ENCODE measurements at places on chromosomes 6 and 20.

GRCh38 chr6:168711049-168711640 lies 270.2 kb downstream of the SMOC2 start:
- no peak for DNase-seq

DNA sequence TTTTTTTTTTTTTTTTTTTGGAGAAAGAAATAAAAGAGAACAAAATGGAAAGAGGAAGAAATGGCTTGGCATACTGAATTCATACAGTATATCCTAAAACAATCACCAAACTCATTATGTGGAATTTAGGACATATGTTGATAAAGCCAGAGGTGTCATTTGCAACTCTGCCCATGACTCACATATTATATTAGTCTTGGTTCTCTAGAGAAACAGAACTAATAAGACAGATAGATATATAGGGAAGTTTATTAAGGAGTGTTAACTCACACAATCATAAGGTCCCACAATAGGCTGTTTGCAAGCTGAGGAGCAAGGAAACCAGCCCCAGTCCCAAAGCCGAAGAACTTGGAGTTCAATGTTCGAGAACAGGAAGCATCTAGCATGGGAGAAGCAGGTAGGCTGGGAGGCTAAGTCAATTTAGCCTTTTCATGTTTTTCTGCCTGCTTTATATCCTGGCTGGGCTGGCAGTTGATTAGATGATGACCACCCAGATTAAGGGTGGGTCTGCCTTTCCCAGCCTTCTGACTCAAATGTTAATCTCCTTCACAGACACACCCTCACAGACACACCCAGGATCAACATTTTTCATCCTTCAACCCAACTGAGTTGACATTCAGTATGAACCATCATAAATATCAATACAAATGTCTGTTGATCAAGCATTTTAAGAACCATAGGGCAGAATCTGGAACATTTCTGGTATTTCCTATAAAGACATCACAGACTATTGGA lies 102.3 kb downstream of the UBE3D start:
- no peak for DNase-seq

DNA sequence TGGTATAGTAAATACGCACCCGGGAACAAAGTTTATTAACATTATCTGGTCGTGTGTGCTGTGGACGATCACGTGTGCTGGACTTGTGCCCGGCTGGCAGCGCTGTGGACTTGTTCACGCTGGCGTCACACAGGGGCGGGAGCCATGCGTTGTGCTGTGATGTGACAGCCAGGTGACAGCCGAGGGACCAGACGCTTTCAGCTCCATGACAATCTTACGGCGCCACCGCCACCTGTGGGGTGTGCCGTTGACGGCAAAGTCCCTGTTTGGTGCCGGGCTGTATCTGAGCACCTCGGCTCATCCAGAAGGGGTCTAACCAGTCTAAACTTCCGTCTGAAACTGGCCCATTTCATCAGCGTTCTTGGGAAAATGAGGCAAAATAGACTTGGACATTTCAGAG lies 25.2 kb downstream of the DLL1 start:
- no peak for DNase-seq

- no peak for DNase-seq
Measured at GRCh38 chr6:31922942-31923341, 4.6 kb upstream of the C2 start.

DNA sequence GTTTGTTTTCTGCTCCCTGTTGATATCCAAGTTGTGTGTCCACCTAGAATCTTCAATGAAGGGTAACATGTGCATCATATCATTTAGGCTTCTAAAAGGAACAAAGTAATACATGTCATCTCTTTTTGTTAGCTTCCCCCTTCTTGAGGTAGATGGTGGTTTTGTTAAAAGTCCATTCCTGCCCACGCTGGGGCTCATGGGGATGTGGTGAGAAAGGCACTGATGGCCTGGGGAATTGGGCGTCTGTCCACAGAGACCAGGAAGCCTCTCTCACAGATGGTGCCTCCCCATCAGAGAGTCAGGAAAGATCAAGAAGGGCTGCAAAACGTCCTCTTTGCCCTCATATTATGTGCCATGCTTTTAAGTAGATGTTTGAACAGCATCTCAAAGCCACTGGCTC lies 32.5 kb downstream of the GNAS start:
- no peak for DNase-seq

DNA sequence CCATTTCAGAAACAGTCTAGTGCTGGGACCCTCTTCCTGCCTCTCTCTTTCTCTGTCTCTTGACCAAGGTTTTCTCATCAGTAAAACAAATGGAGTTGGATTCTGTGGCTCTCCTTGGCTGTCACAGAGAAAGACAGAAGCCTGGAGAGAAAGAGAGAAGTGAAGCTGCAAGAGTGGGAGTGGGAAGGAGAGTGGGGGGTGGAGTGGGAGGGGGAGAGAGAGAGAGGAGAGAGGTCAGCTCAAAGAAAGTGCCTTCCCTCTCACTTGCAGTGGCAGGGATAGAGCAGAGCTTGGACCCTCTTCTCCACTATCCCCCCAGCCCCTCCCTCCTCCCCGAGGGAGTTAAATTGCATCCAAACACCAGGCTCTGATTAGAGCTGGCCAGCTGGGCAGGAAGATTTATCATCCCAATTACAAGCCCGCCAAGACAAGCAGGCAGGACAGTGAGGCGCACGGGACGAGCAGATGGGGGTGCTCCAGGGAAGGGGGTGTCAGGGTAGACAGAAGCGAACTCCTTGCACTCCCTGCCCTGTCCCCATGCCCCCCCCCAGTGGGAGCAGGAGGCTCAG lies 74.3 kb downstream of the CD40 start:
- DNase-seq = no peak

GRCh38 chr6:170251776-170252571 lies 38.9 kb downstream of the DLL1 start:
- DNase-seq = no peak

- no peak for DNase-seq
Measured at GRCh38 chr20:47713878-47714450, 71.3 kb downstream of the SULF2 start.

DNA sequence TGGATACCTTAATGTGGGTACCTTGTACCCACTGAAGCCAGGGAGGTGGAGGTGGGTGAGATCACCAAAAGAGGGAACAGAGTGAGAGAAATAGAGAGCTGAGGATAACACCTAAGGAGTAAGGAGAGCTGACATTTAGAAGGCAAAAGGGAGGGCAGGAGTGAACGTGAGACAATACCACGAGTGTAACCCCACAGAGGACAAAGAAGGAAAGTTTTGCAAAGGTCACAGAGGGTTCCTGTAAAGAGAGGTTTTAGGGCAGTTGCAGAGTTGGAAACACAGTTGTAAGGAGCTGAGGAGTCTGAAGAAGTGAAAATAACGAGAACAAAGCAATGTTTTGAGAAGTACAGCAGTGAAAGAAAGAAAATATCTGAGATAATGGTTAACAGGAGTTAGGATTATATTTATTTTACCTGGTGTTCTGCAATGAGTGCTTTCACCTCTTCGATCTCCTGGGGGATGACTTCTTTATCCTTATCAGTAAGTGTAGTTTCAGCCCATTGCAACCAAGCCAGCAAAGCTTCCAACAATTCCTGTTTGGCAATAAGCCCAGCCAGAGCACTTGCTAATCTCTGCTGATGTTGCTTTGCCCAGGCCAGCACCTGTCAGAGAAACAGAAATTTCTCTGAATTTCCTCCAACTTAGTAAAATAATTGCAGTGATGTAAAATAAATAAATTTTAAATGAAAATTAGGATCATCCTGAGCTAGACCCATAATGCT lies 166.8 kb downstream of the DST start:
- DNase-seq = no peak

- no peak for DNase-seq
Measured at GRCh38 chr6:37396571-37397180, 36.3 kb upstream of the CMTR1 start.

DNA sequence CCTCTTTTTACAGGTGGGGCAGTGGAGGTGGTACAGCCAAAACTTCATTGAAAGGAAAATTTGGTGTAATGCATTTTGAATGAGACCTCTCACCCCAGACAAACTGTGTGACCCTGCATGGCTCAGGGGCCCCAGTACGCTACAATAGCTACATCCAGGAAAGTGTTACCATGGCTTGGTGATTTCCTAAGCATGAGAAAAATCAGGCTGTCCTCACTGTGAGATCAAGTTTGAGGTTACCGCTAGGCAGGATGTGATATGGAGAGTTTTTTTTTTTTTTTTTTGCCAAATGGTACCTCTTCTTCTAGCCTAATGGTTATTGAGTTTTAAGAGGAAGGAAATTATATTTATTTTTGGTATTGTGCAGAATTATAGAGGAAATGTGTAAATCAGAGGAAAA lies 305.3 kb downstream of the CD83 start:
- no peak for DNase-seq

All from stimulated activated CD4-positive, alpha-beta T cell treated with anti-CD3 and anti-CD28 coated beads, Interleukin-15, amount 100 ng/mL, for 1 hour (primary cell).